Testis (tissue), 5 donors: ENCODE measurements at places on chromosomes 4 and X. TPM values are rescaled to one million over a fixed set of nuclear protein-coding genes. Genes with fewer than 3 reads are reported as not detected.

The BMPR1B gene
- 13.0 TPM for total RNA-seq

The BLOC1S4 gene
- total RNA-seq: 27.3 TPM

The MAGEB2 gene
- 53.5 TPM for total RNA-seq

The VSIG4 gene
- 5.6 TPM for total RNA-seq

The GC gene
- total RNA-seq: not detected

The PARM1 gene
- total RNA-seq: 40.5 TPM

The CLCN4 gene
- 11.6 TPM for total RNA-seq

The CPE gene
- total RNA-seq: 324 TPM

The SPATA18 gene
- total RNA-seq: 139 TPM

- no peak for DNase-seq
Measured at GRCh38 chr4:5797866-5798265, 86.9 kb downstream of the EVC start.

DNA sequence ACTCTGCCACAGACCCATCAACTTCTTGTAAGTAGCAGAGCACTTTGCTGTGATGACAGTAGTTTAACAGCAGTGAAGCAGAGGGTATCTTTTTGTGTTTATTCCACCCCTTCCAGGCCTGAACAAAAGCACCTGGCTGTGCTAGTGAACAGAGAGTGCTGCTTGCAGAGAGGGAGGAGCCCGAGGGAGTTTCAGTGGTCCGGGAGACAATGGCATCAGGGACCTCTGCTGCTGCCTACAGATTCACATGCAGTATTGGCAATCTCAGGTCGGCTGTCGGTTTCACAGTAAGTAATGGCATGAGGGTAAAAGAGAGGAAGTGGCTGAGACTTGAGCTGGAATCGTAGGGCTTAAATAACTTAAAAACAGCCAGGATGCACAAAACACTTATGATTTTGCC, 755.8 kb downstream of the RPA4 start:
- no peak for DNase-seq

GRCh38 chr4:13539047-13539618, 5.2 kb downstream of the NKX3-2 start:
- DNase-seq: no peak

- no peak for DNase-seq
Measured at GRCh38 chr4:38902695-38903094, 35.1 kb downstream of the FAM114A1 start.

- peak; percentile 74 for DNase-seq
Measured at GRCh38 chr4:86891762-86892635, at the start of gene C4orf36. TSS of gene C4orf36 (minus strand) at chr4:86892422. CDS start at chr4:86891520, 902 bp downstream.

- DNase-seq: no peak
Measured at GRCh38 chr4:7223541-7223940, 31.2 kb downstream of the SORCS2 start.

- no peak for DNase-seq
Measured at GRCh38 chrX:6770936-6771335, 236.0 kb upstream of the VCX3A start.

DNA sequence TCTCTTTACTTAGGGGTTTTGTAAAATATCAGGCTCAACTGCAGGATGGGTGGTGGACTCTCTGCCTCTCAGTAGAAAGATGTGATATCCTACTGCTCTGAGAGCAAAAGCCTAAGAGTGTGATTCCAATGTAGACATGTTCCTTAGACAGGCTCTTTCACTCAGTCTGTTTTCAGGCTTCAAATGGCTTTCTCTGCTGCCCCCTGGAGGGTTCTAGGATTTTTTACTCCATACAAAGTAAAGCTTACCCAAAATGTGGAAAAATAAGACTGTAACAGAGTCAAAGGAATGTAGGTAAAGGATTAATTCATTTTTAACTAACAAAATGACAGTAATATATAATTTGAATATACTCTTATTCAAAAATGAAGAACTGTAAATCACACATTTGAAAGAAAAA, 32.1 kb downstream of the ZGRF1 start:
- DNase-seq: peak; percentile 62

GRCh38 chr4:159428975-159429692, 326.3 kb downstream of the RAPGEF2 start:
- DNase-seq: no peak

DNA sequence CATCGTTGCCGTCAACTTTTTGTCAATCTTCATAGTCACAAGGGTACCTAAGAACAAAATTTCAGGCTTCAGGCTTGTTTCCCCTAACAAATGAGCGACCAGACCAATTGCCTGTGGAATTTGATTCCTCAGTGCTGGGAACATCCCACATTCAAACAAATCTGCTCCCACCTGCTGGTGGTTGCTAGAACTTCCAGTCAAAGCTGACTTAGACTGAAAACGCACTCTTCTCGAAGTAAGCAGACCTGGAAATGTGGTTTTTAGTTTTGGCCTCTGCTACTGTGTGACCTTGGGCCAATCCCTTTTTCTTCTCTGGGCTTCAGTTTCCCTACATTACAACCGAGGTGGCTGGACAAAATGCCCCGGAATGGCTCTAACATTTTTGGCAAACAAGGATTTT, 1.8 kb upstream of the GABRQ start:
- DNase-seq: peak; percentile 58

DNA sequence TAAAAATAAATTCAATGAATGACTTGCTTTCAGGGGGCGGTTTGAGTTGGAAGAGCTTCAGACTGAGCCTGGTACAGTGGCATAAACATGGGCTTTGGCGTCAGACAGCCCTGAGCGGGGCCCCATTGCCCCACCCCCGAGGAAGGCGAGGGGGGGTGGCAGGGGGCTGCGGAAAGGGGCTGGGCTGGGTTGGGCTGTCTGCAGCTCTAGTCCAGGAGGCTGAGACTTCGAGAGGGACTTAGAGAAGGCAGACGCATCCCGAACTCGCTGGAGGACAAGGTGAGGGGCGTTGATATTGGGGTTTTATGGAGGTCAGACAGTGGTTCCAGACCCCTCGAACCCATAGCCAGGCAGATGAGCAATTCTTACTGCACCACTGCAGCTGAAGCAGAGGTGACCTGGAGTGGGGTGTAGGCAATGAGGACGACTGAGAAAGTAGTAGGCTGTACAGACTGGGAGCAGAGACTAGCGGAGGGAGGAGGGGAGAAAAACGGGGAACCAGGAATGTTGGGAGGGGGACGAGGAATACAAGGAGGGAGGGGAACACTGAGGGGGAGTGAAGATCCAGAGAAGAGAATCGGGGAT, at the start of gene MAGED2:
Gene MAGED2, plus strand, starts transcription at position 222 of the 585 bp plus-strand sequence. CDS start 1,587 bp downstream, outside the sequence.
- DNase-seq: peak; percentile 39

DNA sequence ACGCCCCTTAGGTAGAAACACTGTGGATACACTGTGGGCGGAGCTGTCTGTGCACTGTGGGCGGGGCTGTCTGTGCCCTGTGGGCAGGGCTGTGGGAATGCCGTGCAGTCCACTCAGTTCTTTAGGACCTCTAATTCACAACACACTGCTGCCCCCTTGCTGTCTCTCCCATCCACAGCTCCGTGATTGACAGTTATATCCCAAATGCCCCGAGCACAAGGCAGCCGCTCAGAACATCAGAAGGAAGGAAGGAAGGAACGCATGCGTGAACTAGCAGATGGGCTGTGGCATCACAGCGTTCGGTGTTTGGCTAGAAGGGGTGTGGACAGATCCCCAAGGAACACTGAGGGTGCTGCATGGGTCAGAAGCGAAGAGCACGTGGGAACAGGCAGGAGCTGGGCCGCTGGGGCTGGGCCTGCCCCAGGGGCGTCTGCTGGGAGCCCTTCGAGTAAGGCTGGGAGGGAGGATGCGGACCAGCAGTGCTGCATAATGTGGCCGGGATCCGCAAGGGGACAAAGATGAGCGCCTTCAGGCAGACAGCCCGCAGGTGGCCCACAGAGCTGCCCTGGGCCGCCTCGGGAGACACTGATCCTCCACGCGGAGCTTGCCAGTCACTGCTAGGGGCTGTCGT, 29.8 kb downstream of the ACOX3 start:
- peak; percentile 77 for DNase-seq

GRCh38 chrX:54358424-54359211, 772 bp upstream of the WNK3 start:
- DNase-seq: peak; percentile 83

DNA sequence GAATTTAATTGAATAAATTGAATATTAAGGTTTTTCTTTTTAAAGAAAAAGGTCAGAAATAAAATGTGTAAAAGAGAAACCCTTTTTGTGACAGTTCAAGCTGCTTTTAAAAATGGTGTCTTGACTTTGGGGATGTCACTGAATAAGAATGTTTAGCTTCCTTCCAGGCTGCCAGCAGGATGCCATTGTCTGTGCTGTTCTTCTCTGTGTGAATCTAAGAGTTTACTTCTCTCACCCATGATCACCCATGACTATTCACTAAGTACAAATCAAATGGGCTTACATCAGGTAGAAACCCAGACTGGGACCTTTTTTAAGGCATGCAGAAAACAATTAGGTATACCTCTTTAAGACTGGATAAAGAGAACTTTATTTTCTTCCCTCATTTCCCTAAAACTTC, 115.3 kb downstream of the DACH2 start:
- no peak for DNase-seq

- DNase-seq: no peak
Measured at GRCh38 chrX:110114260-110114776, 111.4 kb downstream of the TMEM164 start.

GRCh38 chr4:138805736-138806135, 209.8 kb upstream of the NOCT start:
- DNase-seq: no peak

- peak; percentile 84 for DNase-seq
Measured at GRCh38 chr4:183504930-183505610, at the start of gene ING2. TSS of gene ING2 (plus strand) at chr4:183505058. CDS start at chr4:183505196, 138 bp downstream.

GRCh38 chrX:68697465-68698125, 50.1 kb downstream of the STARD8 start:
- DNase-seq: no peak
